ENCODE measurements at places on chromosomes 5 and 9.

- DNase-seq = no peak
Observed at GRCh38 chr9:86809151-86809550, 138.2 kb downstream of the GAS1 start.

GRCh38 chr5:54553659-54554207 is 36.2 kb downstream of the SNX18 start:
- DNase-seq = peak; percentile 81

DNA sequence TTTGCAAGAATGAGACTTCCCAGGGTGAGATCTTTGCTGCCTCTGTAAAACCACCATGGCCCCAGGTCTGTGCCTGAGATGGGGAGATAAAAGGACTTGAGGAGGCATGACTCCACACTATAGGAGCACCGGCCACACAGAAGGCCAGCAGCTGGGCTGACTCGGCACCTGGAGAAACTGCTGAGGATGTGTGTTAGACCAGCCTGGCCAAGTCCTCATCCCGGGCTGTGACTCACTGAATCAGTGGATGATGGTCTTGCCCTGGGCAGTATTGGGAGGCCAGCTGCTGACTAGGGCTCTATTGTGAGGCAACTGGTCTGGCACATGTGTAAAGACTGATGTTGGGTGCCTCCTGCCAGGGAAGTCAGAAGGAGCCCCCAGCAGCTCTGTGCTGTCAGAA is 286.2 kb downstream of the ACTL7B start:
- no peak for DNase-seq

DNA sequence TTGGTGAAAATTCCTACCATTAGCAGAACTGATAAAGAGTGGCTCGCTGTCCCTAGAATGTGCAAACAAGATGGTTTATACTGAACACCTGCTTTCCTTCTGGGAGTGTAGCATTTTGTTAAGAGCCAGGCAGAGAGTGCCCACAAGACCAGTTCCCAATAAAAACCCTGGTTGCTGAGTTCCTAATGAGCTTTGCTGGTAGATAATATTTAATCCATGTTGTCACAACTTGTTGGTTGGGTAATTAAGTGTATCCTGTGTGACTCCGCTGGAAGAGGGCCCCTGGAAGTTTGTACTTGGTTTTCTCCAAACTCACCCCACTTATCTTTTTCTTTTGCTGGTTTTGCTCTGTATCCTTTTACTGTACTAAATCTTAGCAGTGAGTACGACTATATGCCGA is 39.5 kb upstream of the GOLGA1 start:
- no peak for DNase-seq

DNA sequence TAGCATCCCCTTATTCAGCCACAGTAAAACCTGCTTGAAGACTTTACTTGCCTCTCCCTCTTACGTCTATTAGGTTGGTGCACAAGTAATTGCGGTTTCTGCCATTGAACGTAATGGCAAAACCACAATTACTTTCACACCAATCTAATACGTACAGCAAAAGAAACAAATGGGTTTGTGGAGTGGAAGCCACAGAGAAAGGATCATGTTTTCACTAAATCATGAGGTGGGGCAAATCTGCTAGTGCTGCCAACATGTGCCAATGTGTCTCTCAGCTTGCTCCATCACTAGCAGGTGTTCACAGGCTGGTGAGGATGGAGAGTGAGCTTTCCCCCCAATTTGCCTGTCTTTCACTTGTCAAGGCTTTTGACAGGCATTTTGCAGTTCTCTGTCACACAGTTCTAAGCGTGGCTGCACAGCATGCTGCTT is 15.9 kb downstream of the DMAC1 start:
- DNase-seq = no peak

Data from midbrain (tissue), 1 donor.